ENCODE measurements at places on chromosomes 6 and 20. TPM values are rescaled to one million over a fixed set of nuclear protein-coding genes. Genes with fewer than 3 reads are reported as not detected.
A peak's percentile ranks its signal among the peaks of the same experiment; 100 is the strongest.

DNA sequence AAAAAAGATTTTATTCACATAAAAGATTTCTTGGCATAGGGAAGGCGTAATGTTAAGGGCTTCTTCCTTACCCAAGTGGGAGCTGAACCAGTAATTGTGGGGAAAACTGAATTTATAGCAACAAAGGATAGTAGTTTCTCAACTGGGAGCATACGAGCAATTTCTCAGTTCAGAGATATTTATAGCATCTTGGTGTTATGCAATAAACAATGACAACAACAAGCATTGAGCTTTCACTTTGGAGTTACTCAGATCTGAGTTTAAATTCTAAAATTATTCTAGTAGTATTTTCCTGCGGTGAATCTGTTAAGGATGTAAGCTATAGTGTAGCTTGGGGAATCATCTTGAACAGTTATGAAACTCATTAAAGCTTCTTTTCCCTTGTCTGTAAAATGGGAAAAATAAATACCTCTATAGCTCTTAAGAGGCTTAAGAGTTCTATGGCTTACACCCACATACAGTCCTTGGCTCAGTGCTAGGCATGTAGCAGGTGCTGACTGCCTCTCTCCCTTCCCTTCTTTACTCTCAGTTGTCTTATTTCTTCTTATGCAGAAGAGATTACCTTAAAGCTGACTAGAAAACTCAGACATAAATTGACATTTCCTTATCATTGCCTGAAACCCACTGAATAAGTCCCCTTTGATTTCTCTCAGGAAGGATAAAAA, 58.8 kb downstream of the SAMD5 start:
- no peaks in the 10 kb centered on the region for H3K27me3 ChIP-seq
- DNase-seq: no peak
- no peaks in the 10 kb centered on the region for H3K4me1 ChIP-seq
- H3K36me3 ChIP-seq: no peaks in the 10 kb centered on the region

- no peak overlapping the region for H3K27ac ChIP-seq
- peak; percentile 26 for DNase-seq
- peaks cover 33% of the 10 kb centered on the region for H3K4me1 ChIP-seq
- peak overlapping the region; percentile 52 for H3K4me3 ChIP-seq
- no peaks in the 10 kb centered on the region for H3K36me3 ChIP-seq
- no peaks in the 10 kb centered on the region for H3K27me3 ChIP-seq
These were observed 517.6 kb downstream of the CD83 start for GRCh38 chr6:14635195-14635594.

DNA sequence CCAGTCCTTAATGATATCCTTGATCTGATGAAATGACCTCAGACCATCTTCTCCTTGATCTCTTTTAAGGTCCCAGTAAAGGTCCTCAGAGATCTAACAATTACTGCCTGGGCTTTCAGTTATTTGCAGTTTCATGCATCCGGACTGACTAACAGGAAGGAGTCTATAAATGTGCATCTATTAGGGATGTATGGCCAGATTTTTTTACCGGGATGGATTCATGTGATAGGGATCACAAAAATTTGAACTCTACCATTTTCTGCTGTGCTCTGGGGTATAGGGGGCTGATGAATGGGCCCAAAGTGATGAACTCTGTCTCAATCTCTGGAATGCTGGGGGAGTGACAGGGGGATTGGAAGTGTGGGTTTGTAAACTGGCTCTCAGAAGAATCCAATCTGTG, 36.2 kb upstream of the SCUBE3 start:
- H3K27me3 ChIP-seq: peaks cover 9% of the 10 kb centered on the region
- DNase-seq: no peak
- no peaks in the 10 kb centered on the region for H3K4me1 ChIP-seq

GRCh38 chr20:46810448-46811223, 84.0 kb upstream of the EYA2 start:
- no peak overlapping the region for H3K4me3 ChIP-seq
- H3K27ac ChIP-seq: no peak overlapping the region
- no peaks in the 10 kb centered on the region for H3K4me1 ChIP-seq
- no peak for DNase-seq

DNA sequence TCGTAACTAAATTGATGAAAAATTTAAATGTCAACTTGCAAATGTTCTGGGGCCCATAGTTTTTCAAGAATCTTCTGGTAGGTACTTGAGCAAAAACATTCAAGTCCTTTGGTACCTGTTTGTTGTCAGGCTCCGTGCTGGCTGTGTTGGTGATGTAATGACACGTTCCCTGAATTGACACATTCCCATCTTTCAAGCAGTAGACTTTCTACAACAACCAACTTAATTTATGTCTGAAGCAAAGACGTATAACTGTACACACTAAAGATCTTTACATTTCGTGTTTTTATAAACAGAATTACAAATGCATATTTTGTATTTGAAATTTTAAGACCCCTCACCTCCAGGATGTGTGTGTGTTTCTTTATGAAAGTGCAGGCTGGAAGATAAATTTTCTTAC, 49.5 kb downstream of the NCOA3 start:
- no peaks in the 10 kb centered on the region for H3K27me3 ChIP-seq
- H3K4me1 ChIP-seq: no peaks in the 10 kb centered on the region
- no peak overlapping the region for H3K27ac ChIP-seq

GRCh38 chr20:10671221-10671918, 2.4 kb downstream of the JAG1 start:
- peak; percentile 35 for DNase-seq
- H3K4me3 ChIP-seq: no peak overlapping the region
- H3K36me3 ChIP-seq: no peaks in the 10 kb centered on the region
- H3K4me1 ChIP-seq: peaks cover 35% of the 10 kb centered on the region
- H3K27ac ChIP-seq: no peak overlapping the region
- peaks cover 21% of the 10 kb centered on the region for H3K27me3 ChIP-seq

- H3K4me1 ChIP-seq: no peaks in the 10 kb centered on the region
- no peaks in the 10 kb centered on the region for H3K27me3 ChIP-seq
- H3K27ac ChIP-seq: no peak overlapping the region
- H3K4me3 ChIP-seq: no peak overlapping the region
- no peaks in the 10 kb centered on the region for H3K36me3 ChIP-seq
These were observed 96.8 kb upstream of the ATXN1 start for GRCh38 chr6:16857969-16858592.

DNA sequence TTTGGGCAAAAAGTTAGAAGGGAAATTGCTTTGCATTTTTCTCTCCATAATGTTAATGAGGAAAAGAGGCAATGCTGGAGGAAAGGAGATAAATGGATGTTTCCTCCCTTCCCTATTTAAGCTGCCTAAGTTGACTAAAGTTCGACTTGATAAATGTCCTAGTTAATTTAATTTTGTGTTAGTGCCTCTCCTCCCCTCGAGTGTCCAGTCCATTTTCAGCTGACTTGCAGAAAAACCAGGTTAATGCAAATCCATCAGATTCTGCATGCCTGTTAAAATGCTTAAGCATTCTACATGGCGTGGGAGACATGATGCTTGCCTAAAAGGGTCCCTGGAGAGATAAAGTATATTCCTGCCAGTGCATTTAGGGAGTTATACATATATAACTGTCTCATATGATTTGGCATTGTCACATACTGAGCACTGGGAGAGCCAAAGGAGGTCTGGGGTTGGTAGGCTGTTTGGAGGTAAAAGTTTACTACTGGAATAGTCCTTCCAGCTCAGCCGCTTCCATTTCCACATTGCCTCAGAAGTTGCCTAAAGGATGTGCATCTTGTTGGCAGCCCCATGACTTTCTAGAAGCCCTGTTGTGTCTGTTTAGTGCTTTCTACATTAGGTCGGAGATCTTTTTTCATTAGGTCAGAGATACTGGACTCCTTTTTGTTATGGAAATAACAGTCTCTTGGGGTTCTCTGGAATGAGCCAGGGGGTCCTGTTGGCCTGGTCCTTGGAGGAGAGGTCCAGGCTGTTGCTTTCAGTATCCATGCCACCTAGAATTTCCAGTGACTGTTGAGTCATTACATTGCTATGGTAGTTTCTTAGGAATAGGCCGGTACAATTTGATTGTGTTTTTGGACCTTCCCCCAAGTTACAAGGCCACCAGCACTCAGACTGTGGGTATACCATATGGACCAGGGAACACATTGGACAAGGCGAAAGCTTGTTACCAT, 30.4 kb downstream of the JARID2 start:
- H3K27me3 ChIP-seq: no peaks in the 10 kb centered on the region
- no peak for DNase-seq
- no peaks in the 10 kb centered on the region for H3K36me3 ChIP-seq
- H3K27ac ChIP-seq: no peak overlapping the region

GRCh38 chr6:26273673-26274588, 91.1 kb upstream of the BTN3A2 start:
- H3K27me3 ChIP-seq: no peaks in the 10 kb centered on the region
- H3K4me3 ChIP-seq: peak overlapping the region; percentile 98
- peak; percentile 79 for DNase-seq
- H3K36me3 ChIP-seq: no peaks in the 10 kb centered on the region
- peak overlapping the region; percentile 91 for H3K27ac ChIP-seq

DNA sequence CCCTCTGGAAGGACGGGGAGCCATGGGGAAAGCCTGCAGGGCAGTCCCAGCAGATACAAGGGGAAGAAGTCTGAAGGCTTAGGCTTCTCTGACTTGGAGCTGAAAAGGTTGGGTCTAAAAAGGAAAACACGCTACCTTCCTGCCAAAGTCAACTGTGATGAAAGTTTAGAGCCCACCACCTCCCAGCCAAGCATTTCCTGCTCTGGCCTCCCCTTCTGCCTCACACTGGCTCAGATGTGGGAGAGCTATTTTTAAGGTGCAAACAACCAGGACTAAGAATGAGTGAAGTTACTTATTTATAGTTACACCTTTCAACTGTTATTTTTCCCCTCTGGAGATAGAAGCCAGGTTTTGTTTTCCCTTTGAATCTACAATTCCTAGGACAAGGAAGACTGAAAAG, 21.2 kb downstream of the NEDD9 start:
- H3K36me3 ChIP-seq: peaks cover 40% of the 10 kb centered on the region
- H3K4me1 ChIP-seq: peaks cover 5% of the 10 kb centered on the region
- H3K27ac ChIP-seq: no peak overlapping the region
- no peak for DNase-seq
- H3K4me3 ChIP-seq: no peak overlapping the region

- H3K36me3 ChIP-seq: no peaks in the 10 kb centered on the region
- no peak overlapping the region for H3K4me3 ChIP-seq
- no peak for DNase-seq
These were observed 12.1 kb upstream of the RAMACL start for GRCh38 chr6:166598441-166599138.

- H3K27ac ChIP-seq: peak overlapping the region; percentile 33
- peak overlapping the region; percentile 64 for H3K4me3 ChIP-seq
- H3K36me3 ChIP-seq: no peaks in the 10 kb centered on the region
- H3K4me1 ChIP-seq: peaks cover 44% of the 10 kb centered on the region
- DNase-seq: peak; percentile 87
These were observed 4.2 kb upstream of the NCR3 start for GRCh38 chr6:31597006-31597405.

GRCh38 chr20:58310291-58310782, 822 bp downstream of the RAB22A start:
- no peak for DNase-seq
- peaks cover 59% of the 10 kb centered on the region for H3K4me1 ChIP-seq
- no peaks in the 10 kb centered on the region for H3K27me3 ChIP-seq

GRCh38 chr6:159595173-159595572, 97.9 kb downstream of the SOD2 start:
- H3K4me3 ChIP-seq: no peak overlapping the region
- H3K36me3 ChIP-seq: no peaks in the 10 kb centered on the region
- H3K27ac ChIP-seq: no peak overlapping the region
- no peak for DNase-seq
- H3K4me1 ChIP-seq: no peaks in the 10 kb centered on the region

- H3K4me3 ChIP-seq: no peak overlapping the region
- H3K27ac ChIP-seq: no peak overlapping the region
These were observed 1042.9 kb upstream of the EPHA7 start for GRCh38 chr6:94462231-94462630.

- no peaks in the 10 kb centered on the region for H3K36me3 ChIP-seq
- H3K27ac ChIP-seq: no peak overlapping the region
- H3K4me1 ChIP-seq: no peaks in the 10 kb centered on the region
- H3K27me3 ChIP-seq: no peaks in the 10 kb centered on the region
These were observed 219.5 kb downstream of the TFAP2C start for GRCh38 chr20:56848561-56848960.

GRCh38 chr20:59441860-59442810, 141.7 kb downstream of the EDN3 start:
- no peak overlapping the region for H3K27ac ChIP-seq
- no peaks in the 10 kb centered on the region for H3K36me3 ChIP-seq
- no peak overlapping the region for H3K4me3 ChIP-seq
- DNase-seq: no peak
- H3K4me1 ChIP-seq: no peaks in the 10 kb centered on the region

GRCh38 chr6:38079107-38079506, 259.6 kb downstream of the ZFAND3 start:
- no peaks in the 10 kb centered on the region for H3K4me1 ChIP-seq
- peaks cover 13% of the 10 kb centered on the region for H3K36me3 ChIP-seq
- no peak overlapping the region for H3K27ac ChIP-seq

GRCh38 chr6:150627585-150628025, 27.9 kb downstream of the PLEKHG1 start:
- H3K4me3 ChIP-seq: no peak overlapping the region
- H3K27me3 ChIP-seq: no peaks in the 10 kb centered on the region
- no peak for DNase-seq

- no peaks in the 10 kb centered on the region for H3K27me3 ChIP-seq
- no peak overlapping the region for H3K4me3 ChIP-seq
- H3K27ac ChIP-seq: no peak overlapping the region
- no peak for DNase-seq
- no peaks in the 10 kb centered on the region for H3K4me1 ChIP-seq
These were observed 860.5 kb downstream of the DHX35 start for GRCh38 chr20:39822667-39823066.

DNA sequence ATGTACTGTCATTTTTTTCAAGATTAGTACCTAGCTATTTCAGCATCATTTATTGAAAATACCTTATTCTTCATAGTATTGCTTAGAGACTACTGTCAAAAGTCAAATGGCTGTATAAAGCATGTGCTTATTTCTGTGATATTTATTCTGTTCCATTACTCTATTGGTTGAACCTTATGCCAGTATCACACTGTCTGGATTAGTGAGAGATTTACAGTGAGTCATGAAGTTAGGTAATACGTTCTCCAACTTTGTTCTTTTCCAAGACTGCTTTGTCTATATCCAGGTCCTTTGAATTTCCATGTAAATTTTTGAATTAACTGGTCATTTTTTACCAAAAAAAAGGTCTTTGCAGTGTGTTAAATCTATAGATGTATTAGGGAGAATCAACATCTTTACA, 18.6 kb upstream of the RNF217 start:
- H3K4me1 ChIP-seq: no peaks in the 10 kb centered on the region
- H3K27me3 ChIP-seq: no peaks in the 10 kb centered on the region
- H3K4me3 ChIP-seq: no peak overlapping the region
- H3K36me3 ChIP-seq: no peaks in the 10 kb centered on the region
- no peak for DNase-seq

- H3K4me3 ChIP-seq: peak overlapping the region; percentile 87
- no peaks in the 10 kb centered on the region for H3K36me3 ChIP-seq
- peak; percentile 63 for DNase-seq
- H3K4me1 ChIP-seq: peaks cover 39% of the 10 kb centered on the region
These were observed 573 bp downstream of the SNX3 start for GRCh38 chr6:108260126-108260808.

GRCh38 chr6:102438171-102438570, 1044.7 kb downstream of the GRIK2 start:
- no peak overlapping the region for H3K4me3 ChIP-seq
- H3K27me3 ChIP-seq: no peaks in the 10 kb centered on the region
- no peak for DNase-seq
- H3K36me3 ChIP-seq: no peaks in the 10 kb centered on the region

Gene PLN
- not detected for total RNA-seq

Gene GNMT
- total RNA-seq: 0.99 TPM

Gene RNF182
- not detected for total RNA-seq

Gene CD93
- 3.3 TPM for total RNA-seq

Gene LST1
- total RNA-seq: 12.9 TPM

Gene SLC22A23
- 6.3 TPM for total RNA-seq

Gene KHDC1L
- 0.67 TPM for total RNA-seq

Gene CRIP3
- total RNA-seq: 3.8 TPM

Gene PTPRT
- not detected for total RNA-seq

Gene TREM2
- not detected for total RNA-seq

Gene SLC17A3
- not detected for total RNA-seq

Data from CD4-positive, CD25-positive, alpha-beta regulatory T cell (primary cell).